Thoracic aorta endothelial cell (primary cell): ENCODE measurements at places on chromosomes 11 and 22. TPM values are rescaled to one million over a fixed set of nuclear protein-coding genes. Genes with fewer than 3 reads are reported as not detected.

The THAP7 gene
- 13.6 and 14.4 TPM in 2 replicates for total RNA-seq

The MMP27 gene
- not detected in 2 replicates for total RNA-seq

The HTR3B gene
- total RNA-seq: not detected in 2 replicates

The TTLL1 gene
- total RNA-seq: 6.7 and 7.8 TPM in 2 replicates

The LDHAL6A gene
- total RNA-seq: not detected in 2 replicates

The KRTAP5-7 gene
- 0.07 and 0.13 TPM in 2 replicates for total RNA-seq

The GPHA2 gene
- not detected in 2 replicates for total RNA-seq

The NFRKB gene
- total RNA-seq: 25.1 and 33.5 TPM in 2 replicates

The GRM5 gene
- total RNA-seq: 0.13 and 0.22 TPM in 2 replicates
